Hematopoietic multipotent progenitor cell treated with erythropoietin and hydrocortisone succinate and interleukin-3 and kit ligand, for 6 days (in vitro differentiated cells): ENCODE measurements at places on chromosomes 6 and 20.
A peak's percentile ranks its signal among the peaks of the same experiment; 100 is the strongest.

- no peak for DNase-seq
These were observed 100.4 kb downstream of the AFG1L start for GRCh38 chr6:108395297-108395696.

DNA sequence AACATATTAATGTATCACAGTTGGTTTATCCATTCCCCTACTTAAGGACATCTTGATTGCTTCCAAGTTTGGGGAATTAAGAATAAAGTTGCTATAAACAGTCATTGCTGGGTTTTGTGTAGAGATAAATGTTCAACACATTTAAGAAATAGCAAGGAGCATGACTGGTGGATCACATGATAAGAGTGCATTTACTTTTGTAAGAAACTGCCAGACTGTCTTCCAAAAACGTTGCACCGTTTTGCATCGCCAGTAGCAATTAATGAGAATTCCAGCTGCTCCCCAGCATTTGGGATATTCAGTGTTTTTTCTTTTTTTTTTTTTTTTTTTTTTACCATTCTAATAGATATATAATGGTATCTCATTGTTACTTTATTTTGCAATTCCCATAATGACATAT is 695.7 kb upstream of the GJE1 start:
- no peak for DNase-seq

DNA sequence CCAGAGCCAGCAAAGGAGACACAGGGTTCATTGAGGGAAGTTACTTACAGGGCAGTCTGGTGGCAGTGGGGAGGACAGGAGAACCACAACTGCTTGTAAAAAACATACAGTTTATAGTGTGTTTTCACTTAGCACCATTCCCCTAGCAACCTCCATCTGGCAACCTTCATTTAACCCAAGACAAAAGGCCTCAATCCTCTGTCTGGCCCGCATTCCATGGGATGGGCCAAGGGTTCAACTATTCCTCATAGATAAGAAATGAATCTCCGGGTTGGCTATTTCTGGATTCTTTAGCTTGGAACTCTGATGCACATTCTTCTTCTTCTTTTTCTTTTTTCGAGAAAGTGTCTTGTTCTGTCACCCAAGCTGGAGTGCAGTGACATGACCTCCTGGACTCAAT is 26.3 kb upstream of the FYN start:
- no peak for DNase-seq

DNA sequence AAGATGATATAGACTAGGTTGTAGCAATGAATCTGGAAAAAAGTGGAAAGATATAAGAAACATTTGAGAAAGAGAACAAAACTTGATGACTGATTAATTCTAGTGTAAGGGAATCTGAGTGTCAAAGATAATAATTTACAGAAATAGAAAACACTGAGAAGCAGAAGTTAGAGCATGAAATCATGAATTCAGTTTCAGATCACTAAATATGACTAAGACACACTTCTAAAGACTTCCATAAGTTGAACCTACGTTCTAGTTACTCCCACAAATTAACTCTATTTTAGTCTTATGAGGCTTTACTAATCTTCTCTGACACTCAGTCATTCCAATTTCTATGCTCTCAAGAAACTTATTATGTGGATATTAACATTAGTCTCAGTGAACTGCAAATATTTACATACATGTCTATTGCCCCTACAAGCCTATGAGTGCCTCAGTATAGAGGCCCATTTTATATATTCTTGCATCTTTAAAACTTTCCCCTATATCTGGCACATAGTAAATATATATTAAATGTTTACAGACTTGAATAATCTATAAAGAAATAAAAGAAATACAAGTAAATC is 30.4 kb downstream of the IBTK start:
- no peak for DNase-seq

DNA sequence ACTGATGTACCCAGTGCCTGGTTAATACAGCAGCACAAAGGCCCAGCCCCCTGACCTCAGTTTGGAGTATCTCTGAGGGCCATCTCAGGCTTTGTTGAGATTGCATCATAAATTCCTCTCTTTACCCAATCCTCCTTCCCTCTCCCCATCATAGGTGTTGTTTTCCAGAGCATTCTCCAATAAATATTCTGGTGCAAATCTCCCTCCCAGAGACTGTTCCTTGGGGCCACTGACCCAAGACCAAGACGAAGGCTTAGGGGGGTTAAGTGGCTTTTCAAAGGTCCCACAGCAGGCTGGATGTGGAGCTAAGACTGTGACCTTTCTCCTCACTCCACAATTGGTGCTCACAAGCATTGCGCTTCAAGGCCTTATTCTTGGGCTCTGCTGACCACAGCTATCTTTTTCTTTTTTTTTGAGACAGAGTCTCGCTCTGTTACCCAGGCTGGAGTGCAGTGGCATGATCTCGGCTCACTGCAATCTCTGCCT is 72.4 kb upstream of the ZMYND8 start:
- DNase-seq, result no peak

DNA sequence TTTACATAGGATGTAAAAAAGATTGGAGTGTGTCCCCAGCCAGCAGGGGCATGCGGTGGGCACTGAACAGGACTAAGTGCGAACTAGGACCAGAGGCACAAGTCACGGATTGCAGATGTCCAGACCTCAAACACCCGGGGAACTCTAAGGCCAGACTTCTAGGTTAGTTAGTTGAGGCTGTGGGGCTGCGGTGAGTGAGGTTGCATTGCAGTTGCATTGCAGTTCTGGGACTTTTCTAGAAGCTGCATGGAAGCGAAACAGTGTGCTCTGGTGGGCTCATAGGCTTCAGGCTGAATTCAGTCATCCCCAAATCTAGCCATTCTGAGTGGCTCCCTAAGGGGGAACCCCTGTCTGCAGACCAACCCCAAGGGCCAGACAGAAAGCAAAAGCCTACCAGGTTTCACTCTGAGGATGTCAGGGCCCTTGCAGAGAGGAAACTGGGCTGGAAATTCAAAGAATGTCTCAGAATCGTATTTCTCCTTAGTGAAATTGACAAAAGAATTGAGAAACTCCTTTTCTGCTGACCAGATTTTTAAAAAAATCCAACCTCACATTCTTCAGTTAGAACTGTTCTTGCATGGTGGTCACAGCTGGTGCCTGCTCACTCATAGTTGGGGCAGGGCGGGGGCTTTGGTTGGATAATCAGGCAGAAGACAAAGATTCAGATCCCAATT is 182.8 kb downstream of the ZDHHC14 start:
- DNase-seq, result no peak

GRCh38 chr20:53491462-53491861 is 102.2 kb downstream of the ZNF217 start:
- no peak for DNase-seq

DNA sequence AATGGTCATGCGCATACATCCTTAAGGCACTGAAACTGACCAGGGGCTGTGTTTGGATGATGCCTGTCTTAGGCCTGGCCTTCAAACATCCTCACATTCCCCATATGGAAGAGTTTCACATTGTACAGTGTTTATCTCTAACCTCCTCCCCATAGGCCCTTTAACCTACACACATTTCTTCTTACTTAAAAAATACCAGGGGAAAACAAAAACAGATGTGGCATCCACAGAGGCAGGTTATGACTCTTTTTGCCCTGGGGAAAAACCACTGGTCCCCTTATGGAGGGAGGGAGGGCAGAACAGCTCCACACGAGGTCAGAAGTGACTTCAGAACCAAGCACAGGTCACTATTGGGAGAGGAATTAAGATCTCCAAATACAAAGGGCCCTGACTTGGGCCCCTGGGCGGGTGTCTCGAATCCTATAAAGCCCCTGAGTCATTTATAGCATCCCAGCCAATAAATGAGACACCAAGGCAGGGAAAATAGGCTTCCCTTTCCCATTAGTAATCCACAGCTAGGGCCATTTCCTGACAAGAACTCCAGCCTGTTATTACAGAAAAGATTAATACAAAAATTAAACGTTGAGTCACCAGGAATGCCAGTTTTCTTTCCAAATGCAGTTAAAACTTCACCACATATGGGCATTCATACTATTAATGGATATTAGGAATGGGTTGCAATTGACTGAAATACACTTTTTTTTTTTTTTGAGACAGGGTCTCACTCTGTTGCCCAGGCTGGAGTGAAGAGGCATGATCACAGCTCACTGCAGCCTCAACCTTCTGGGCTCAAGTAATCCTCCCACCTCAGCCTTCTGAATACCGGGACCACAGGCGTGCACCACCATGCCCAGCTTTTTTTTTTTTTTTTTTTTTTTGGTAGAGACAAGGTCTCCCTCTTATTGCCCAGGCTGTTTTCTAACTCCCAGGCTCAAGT is 107.2 kb downstream of the ATP9A start:
- DNase-seq, result no peak

GRCh38 chr20:20206788-20207187 is 154.5 kb downstream of the CFAP61 start:
- no peak for DNase-seq

DNA sequence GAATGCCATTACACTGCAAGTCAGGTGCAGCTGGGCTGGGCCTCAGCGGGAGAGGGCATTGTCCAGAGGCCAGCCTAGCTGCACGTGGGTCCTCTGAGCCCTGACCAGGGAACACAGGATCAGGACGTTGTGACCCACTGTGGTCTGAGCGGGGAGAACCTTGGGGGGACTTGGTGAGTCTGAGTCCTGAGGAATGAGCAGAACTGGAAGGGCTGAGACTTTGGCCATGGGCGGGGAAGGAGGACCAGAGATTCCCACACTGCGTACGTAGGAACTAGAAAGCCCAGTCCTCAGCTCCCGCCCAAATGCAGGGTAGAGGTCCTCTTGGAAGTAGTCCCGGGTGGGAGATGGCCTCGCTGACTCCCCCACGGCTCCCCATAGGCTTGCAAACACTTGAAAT is 42.5 kb downstream of the GABRR2 start:
- no peak for DNase-seq

DNA sequence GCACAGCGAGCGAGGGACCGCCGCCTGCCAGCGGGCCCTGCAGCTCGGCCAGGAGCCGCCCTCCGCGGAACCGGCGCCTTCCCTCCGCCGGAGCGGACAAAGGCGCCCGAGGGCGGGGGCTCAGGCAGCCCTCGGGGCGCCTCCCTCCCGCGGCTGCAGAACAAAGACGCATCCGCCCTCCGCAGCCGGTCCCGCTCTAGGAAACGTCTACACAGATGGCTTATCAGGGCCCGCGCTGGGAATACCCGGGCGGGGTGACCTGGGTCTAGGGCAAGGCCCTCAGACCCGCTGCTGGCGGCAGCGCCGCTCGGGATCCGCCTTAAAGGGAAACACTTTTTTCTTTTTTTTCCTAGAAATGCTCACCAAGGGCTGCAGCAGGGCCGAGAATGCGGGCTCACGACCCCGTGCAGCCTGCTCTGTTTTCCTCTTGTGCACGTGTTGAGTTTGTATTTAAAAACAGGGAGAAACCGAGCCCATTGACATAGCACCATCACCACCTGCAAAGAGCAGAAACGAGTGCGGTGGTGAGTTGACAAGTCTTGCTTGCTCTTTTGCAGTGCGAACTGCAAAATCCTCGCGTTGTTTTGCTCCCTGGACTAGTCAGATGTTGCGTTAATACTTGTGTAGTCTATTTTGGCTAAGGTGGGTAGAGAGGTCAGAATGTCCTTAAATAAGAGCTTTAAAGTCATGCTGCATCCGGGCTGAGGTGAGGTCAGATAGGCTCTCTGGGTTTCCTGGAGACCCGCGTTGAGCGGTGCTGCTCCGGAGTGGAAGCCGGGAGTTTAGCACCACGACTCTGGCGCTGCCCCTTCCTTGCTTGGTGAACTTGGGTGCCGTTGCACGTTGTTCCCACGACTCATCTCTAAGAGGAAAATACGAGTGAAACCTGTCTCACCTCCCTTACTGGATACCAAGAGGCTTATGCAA is 1.1 kb upstream of the RPS6KA2 start:
- DNase-seq, result peak; percentile 84

DNA sequence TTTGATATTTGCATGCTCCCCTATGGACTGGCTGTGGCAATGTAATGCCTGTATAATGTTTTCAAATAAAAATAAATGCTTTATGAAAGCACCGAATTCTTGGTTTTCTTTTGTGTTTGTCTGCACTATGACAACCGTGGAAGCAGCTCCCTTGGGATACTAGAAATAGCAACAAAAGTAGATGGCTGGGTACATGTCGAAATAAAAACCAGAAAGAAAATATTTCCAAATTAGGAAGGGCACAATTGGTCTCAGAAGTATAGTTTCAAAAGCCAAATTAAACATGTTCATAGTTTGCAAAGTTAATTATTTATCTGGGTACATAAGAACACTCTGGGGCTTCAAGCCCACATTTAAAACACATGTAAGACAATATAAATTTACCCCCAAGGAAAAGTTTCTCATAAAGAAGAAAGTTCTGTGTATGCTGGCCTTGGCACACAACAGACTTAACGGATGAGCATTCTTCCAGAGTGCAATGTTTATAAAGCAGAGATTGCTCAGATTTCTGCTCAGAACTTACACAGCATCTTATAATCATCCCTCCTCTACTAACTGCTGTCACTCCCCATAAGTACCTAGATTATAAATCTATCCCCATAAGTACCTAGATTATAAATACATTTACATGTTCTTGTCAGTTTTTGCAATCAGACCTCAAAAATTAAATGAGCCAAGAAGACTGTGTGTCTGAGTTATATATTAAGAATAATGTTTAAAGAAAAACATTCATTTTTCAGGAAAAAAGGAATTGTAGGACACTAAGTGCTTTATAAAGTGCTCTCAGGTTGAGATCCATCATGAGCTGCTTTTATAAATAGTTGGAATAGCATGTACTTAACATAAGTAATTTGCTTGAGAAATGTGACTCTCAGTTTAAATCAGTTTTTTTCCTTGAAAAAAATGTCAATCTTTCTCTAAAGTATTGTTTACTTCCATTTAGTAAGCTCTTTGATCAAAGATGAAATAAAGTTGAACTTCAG is 230.2 kb upstream of the PLN start:
- no peak for DNase-seq

DNA sequence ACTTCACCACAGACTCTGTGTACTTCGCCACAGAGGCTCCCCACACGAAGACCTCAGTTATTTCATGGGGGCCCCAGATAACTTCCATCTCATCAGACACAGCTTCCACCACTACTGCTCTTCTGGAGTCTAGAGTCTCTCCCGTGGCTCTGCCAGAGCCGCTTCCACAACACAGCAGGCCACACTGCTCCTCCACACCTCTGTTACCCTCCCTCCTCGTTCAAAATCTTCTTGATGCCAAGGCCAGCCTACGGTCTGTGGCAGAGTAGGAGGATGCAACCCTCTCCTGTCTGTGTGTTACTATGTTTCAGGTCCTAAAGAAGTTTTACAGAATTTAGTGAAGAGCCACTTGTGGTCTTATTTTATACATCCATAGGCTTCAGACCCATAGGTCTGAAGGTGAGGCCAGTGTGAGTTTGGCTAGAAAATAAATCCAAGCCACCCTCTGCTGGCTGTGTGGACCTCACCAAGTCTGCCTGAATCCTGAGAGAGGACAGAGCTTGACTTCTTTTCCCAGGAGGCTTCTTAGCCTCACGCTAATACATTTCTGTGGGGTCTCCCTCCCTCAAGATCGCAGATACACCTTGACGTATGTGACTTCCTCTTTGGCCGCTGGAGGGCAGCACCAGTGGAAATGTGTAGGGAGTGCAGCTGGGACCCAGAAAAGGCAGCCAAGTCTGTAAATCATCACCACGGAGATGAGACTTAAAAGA is 197.7 kb downstream of the FAXC start:
- peak; percentile 60 for DNase-seq

DNA sequence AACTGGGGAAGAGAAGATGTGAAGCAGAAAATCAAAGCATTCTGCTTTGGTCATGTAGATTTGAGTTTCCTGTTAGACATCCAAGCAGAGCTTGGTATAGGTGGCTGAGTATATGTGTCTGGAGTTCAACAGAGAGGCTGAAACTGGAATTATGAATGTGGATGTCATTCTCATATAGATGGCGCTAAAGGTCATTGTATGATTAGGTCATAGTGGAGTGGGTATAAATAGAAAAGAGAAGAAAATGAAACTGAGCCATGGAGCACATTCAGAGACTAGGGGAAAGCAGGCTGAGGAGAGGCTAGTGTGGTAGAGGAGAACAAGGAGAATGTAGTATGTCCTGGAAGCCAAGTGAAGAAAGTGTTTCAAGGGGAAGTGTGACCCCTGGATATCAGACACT is 295.6 kb upstream of the PLN start:
- DNase-seq, result peak; percentile 12
